HuH-7.5 (cell line): ENCODE measurements at places on chromosomes 1 and 21.

GRCh38 chr21:45923146-45923545 is 58.4 kb upstream of the COL6A1 start:
- peak; percentile 83 for DNase-seq

DNA sequence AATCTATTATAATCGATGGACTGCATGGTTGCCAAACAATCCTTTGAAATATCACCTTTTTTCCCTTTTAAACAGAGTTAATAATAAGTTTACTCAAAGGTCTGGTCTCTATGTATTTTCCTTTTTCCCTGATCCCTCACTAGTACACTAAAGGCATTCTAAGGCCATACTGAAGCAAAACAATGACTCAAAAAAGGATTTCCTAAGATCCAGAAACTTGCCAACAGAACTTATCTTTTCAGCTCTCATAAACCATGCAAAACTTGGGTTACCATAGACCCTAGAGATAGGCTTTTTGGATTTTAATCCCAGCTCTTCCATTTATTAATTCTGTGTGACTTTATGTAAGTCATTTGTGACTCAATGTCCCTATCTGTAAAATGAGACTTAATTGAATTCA is 77.1 kb downstream of the IFI44 start:
- DNase-seq: no peak

GRCh38 chr1:22761821-22762220 is 51.2 kb downstream of the EPHB2 start:
- no peak for DNase-seq

DNA sequence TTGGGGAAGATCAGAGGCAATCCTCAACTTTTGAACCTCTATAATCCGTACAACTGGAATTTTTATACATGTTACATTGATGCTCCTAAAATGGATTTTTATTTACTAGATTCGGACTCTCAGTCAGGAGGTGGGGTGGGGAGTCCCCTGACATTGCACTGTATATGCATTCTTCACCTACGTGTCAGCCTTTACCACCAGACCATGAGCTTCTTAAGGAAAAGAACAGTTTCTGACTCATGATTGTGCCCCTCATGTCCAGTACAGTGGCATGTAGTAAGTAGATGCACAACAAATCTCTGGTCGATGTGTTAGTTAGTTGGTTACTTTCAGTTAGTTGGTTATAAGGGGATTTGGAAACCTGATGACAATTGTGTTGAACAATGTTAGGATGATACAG is 15.4 kb downstream of the LPAR3 start:
- no peak for DNase-seq

DNA sequence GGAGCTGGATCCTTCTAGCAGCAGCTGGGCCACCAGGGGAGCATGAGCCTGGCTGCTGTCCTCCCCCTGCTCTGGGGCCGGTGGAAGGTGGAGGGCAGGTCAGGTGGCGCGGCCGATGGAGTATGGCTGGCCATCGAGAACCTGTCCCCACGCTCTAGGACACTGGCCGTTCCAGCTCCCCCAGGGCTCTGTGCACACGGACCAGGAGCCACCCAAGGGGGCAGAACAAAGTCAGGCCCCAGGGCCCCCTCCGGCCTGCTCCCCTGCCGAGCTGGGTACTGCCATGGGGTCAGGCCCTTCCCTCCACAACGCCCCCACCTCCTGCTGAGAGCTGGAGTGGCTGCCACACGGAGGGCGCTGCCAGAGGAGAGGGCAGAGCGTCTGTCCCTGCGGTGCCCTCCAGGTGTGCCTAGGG is 4.5 kb upstream of the PLCH2 start:
- DNase-seq: no peak
